Ovary (tissue), 10 donors: ENCODE measurements at places on chromosomes 3 and 15.

DNA sequence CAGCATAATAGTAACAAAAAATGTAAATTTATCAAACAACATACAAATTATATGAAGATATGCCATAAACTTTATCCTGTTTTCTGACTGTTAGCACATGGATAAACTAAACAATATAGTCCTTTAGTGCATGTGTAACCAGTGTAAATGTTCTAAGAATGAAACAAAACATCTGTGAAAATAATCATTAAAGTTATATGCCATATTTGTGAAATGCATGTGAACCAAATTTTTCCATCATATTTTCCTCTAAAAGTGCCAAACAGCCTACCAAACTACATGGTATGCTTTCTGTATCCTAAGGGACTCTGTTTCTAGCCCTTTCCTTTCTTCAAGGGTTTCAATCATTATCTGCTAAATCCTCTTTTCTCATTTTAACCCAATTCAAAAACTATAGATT, 23.9 kb upstream of the RSL24D1 start:
- H3K27me3 ChIP-seq = no peaks in the 10 kb centered on the region
- no peaks in the 10 kb centered on the region for H3K36me3 ChIP-seq
- no peaks in the 10 kb centered on the region for H3K4me1 ChIP-seq
- no peak overlapping the region for H3K27ac ChIP-seq
- H3K4me3 ChIP-seq = no peak overlapping the region

DNA sequence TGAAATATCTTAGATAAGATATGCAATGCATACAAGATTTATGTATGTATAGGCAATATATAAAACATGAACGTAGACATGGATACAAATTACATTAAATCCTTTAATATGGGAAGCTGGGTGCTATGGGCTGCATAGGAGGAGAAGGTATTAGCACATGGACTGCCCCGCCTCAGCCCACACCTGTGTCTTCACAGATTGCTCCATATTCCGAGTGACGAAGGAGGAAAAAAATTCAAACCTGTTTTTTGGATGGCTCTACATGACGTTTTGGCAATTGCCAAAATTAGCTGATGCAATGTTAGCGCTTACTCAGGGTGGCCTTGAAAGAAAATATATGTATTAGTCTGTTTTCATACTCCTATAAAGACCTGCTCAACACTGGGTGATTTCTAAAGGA, 223.4 kb upstream of the SLCO3A1 start:
- no peak overlapping the region for H3K4me3 ChIP-seq
- H3K36me3 ChIP-seq = no peaks in the 10 kb centered on the region
- no peak overlapping the region for H3K27ac ChIP-seq
- no peaks in the 10 kb centered on the region for H3K27me3 ChIP-seq
- H3K4me1 ChIP-seq = peaks cover 2% of the 10 kb centered on the region
- no peak for DNase-seq

DNA sequence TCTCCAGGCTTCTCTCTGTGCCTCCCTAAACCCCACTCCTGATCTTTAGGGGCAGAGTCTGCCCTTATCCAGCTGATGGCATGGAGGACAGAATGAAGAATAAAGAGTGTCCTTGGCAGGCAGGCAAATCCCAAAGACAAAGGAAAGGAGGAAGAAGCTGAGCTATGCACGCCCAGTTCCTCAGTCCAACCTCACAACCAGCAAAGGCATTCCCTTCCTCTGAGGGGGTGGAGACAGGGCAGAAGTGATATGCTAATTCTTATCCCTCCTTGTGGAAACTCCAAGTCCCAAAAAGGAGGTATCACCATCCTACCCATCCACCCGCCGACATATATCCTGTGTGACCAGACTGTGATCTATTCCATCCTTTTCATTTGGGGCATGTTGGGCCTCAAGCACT, 10.5 kb upstream of the CCDC54 start:
- H3K36me3 ChIP-seq = no peaks in the 10 kb centered on the region
- no peaks in the 10 kb centered on the region for H3K27me3 ChIP-seq
- H3K27ac ChIP-seq = no peak overlapping the region
- H3K4me3 ChIP-seq = no peak overlapping the region
- H3K4me1 ChIP-seq = no peaks in the 10 kb centered on the region

DNA sequence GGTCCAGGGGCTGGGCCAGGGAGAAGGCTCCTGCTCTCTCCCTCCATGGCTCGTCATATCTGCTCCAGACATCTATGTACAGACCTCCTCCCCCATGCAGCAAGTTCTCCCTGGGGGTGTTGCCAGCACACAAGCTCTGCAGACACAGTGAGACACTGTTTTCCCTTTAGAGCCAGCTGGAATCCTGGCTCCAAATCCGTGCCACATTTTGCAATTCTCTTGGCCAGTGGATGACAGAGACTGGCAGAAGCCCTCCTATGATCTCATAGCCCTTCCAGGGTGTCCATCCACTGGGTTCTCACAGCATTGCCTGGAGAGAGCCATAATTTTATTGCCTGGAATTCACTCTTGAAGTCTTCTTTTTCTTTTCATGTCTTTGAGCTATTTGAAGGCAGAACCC, 203.9 kb downstream of the TLE3 start:
- H3K27ac ChIP-seq = no peak overlapping the region
- no peak for DNase-seq
- no peaks in the 10 kb centered on the region for H3K36me3 ChIP-seq
- no peak overlapping the region for H3K4me3 ChIP-seq
- no peaks in the 10 kb centered on the region for H3K4me1 ChIP-seq

DNA sequence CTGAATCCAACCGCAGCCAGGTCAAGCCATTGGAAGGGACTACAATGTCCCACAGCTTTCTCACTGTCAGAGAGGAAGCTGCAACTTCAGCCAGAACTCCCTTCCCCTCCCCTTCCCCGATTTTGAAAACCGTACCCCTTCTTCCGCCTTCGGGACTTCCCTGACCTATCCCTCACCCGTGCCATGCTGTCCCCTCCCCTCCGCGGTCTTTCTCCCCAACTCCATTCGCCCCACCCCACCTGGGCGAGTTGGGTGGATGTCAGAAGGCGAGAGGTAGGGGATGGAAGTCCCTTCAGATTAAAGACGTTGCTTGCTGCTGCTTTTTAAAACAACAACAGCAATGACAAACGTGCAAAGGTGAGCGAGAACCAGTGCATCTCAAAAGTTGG, 723 bp downstream of the CPNE4 start:
- no peaks in the 10 kb centered on the region for H3K36me3 ChIP-seq
- H3K4me1 ChIP-seq = no peaks in the 10 kb centered on the region
- H3K27me3 ChIP-seq = no peaks in the 10 kb centered on the region
- H3K27ac ChIP-seq = no peak overlapping the region
- DNase-seq = no peak
- no peak overlapping the region for H3K4me3 ChIP-seq

GRCh38 chr3:72481542-72481941, 366.7 kb downstream of the SHQ1 start:
- DNase-seq = no peak
- no peaks in the 10 kb centered on the region for H3K4me1 ChIP-seq
- no peaks in the 10 kb centered on the region for H3K36me3 ChIP-seq
- H3K27ac ChIP-seq = no peak overlapping the region

DNA sequence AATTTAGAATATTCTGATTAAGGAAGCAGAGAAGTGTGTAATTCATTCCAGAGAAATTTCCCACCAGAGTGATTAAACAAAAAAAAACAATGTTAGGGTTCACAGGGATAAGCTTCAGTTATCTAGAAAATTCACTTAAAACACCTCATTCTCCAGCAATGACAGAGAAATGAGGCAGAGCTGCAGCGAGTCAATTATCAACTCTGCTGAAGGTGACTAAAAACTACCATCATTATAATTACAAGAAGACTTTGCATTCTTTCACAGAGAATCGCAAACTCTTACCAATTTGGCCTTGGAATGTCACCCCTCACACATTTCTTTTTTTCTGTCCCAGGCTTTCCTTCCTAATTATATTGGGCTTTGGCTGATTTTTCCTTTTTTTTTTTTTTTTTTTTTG, 117.1 kb downstream of the RAB11A start:
- H3K4me1 ChIP-seq = no peaks in the 10 kb centered on the region
- no peak for DNase-seq
- no peaks in the 10 kb centered on the region for H3K27me3 ChIP-seq
- H3K27ac ChIP-seq = no peak overlapping the region
- H3K36me3 ChIP-seq = no peaks in the 10 kb centered on the region

DNA sequence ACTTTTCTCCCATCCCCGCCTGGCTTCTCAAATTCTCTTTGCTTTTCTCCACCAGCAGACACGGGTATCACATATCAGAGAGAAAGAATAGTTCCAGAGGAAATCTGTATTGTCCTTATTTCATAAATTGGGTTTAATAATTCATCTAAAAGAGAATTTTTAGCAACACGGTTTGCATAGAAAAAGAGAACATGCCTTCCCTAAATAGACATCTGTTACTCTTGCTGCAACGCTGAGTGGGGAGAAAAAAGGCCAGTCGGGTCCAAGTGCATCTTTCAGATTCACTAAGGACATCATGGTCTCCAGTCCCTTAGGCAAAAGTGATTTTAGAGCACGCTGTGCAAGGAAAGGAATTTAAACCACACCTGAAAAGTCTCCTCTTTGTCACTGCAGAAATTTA, 201.3 kb downstream of the ABHD5 start:
- no peaks in the 10 kb centered on the region for H3K36me3 ChIP-seq
- H3K27ac ChIP-seq = no peak overlapping the region
- peaks cover 3% of the 10 kb centered on the region for H3K4me1 ChIP-seq
- H3K4me3 ChIP-seq = no peak overlapping the region
- no peak for DNase-seq
- no peaks in the 10 kb centered on the region for H3K27me3 ChIP-seq

GRCh38 chr15:29043736-29044502, 158.1 kb downstream of the APBA2 start:
- H3K4me3 ChIP-seq = no peak overlapping the region
- H3K27me3 ChIP-seq = no peaks in the 10 kb centered on the region
- no peaks in the 10 kb centered on the region for H3K36me3 ChIP-seq
- no peak overlapping the region for H3K27ac ChIP-seq
- DNase-seq = no peak

GRCh38 chr3:85862893-85863455, 904.2 kb downstream of the CADM2 start:
- H3K27me3 ChIP-seq = no peaks in the 10 kb centered on the region
- no peak for DNase-seq
- no peaks in the 10 kb centered on the region for H3K36me3 ChIP-seq

DNA sequence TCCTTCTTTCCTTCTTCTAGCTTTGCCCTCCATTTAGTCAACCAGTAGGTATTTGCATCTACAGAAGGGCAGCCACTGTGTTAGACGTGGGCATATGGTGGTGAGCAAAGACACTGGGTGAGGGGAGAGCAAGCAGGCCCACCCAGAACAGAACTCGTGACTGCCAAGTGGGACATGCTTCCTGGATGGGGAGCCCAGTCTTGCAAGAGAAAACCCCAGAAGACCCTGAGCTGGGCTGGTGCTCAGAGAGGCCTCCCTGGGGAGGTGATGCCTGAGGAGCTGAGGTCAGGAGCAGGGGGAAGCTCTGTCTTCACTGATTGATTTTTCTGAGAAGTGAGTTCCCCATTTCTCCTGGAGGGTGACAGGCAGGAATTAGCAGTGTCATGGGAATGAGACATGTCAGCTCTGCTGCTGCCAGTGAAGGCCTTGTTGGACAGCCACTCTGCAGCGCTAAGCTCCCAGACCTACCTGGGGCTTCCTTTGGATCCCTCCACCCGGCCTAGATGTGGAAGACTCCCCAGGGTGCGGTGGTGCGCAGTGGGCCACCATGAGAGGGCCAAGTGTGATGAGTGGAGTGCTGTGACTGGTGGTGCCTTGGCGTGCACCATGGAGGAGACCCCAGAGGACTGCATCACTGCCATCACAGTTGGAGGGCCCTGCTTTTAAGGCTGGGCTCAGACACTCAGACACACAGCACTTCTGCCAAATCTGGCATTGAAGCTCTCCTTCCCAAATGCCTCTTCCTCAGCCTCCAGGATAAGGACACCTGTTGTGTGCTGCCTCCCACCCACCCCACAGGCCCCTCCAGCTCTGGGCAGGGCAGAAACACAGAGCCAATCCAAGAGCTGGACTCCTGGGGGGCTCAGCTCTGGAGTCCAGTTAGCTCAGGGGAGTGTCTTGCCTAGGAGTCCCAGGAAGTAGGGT, 40.0 kb upstream of the TOPBP1 start:
- no peaks in the 10 kb centered on the region for H3K4me1 ChIP-seq
- DNase-seq = no peak
- H3K27ac ChIP-seq = no peak overlapping the region
- H3K36me3 ChIP-seq = no peaks in the 10 kb centered on the region
- no peak overlapping the region for H3K4me3 ChIP-seq
- no peaks in the 10 kb centered on the region for H3K27me3 ChIP-seq

GRCh38 chr3:55491296-55491816, 4.2 kb upstream of the WNT5A start:
- DNase-seq = peak; percentile 49
- no peaks in the 10 kb centered on the region for H3K27me3 ChIP-seq
- no peaks in the 10 kb centered on the region for H3K36me3 ChIP-seq
- H3K4me3 ChIP-seq = no peak overlapping the region
- H3K27ac ChIP-seq = no peak overlapping the region

GRCh38 chr3:127789990-127790881, 32.1 kb downstream of the MGLL start:
- DNase-seq = no peak
- H3K36me3 ChIP-seq = no peaks in the 10 kb centered on the region

DNA sequence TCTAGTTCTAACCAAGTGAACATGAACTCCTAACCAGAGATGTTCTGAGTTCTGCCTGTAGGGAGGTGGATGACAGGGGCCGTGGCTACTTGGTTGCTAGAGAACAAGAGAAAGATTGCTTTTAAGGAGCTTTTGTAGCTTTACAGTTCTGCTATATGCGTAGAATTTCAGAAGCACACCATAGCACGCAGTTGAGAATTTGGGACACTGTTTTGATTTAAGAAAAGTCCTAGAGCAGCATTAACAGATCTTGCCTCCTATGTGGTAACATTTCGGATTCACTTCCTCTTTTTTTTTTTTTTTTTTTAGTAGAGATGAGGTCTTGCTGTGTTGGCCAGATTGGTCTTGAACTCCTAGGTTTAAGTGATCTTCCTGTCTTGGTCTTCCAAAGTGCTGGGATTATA, 181.7 kb downstream of the TCF12 start:
- H3K36me3 ChIP-seq = no peaks in the 10 kb centered on the region
- no peak overlapping the region for H3K27ac ChIP-seq
- no peak for DNase-seq
- no peaks in the 10 kb centered on the region for H3K27me3 ChIP-seq
- no peak overlapping the region for H3K4me3 ChIP-seq

DNA sequence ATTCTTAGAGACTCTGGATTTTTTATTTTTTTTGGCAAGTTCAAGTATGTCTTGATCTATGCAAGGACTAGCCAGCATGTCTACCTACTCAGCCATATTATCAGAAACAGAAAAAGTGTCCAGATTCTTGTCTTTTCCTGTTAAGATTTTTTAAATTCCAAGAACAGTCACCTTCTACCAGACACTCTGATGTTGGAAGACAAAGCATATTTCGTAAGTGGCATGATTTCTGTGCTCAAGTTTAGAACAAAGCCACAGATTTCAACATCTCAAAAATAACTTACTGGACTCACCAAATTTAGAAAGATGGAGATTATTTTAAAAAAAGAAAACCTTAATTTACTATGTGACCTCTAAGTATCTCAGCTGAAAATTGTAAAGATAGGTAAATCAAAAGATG, 61.9 kb downstream of the GOLGA6L7 start:
- H3K4me1 ChIP-seq = no peaks in the 10 kb centered on the region
- H3K27me3 ChIP-seq = no peaks in the 10 kb centered on the region
- H3K4me3 ChIP-seq = no peak overlapping the region
- DNase-seq = no peak
- no peaks in the 10 kb centered on the region for H3K36me3 ChIP-seq

GRCh38 chr3:46844397-46844796, 18.8 kb downstream of the MYL3 start:
- DNase-seq = no peak
- H3K4me3 ChIP-seq = no peak overlapping the region
- peaks cover 12% of the 10 kb centered on the region for H3K4me1 ChIP-seq
- no peaks in the 10 kb centered on the region for H3K36me3 ChIP-seq
